ENCODE measurements at places on chromosomes 7 and 10. TPM values are rescaled to one million over a fixed set of nuclear protein-coding genes. Genes with fewer than 3 reads are reported as not detected.

GRCh38 chr7:47375121-47375938 is 206.6 kb downstream of the TNS3 start:
- no peak overlapping the region for H3K4me3 ChIP-seq
- H3K4me1 ChIP-seq = peaks cover 88% of the 10 kb centered on the region
- no peaks in the 10 kb centered on the region for H3K27me3 ChIP-seq

DNA sequence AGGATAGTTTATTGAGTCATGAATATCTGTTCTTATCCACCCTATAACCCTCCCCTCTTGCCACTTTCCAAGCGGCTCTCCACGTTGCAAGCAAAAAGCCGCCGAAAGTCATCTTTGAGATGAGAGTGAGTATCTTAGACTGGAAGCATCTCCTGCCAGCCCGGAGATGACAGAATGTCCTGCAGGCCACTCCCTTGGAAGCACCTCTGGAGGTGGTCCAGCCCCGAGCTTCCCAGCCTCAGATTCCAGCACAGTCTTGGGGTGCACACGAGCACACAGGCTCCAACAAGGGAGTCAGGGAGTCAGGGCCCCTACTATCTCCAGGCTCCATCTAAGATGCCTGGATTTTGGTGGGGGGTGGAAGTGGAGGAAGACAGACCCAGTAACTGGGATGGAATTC is 5.5 kb upstream of the ELN start:
- H3K4me1 ChIP-seq = peaks cover 41% of the 10 kb centered on the region
- no peak for DNase-seq
- H3K4me3 ChIP-seq = peak overlapping the region; percentile 17
- H3K27me3 ChIP-seq = peaks cover 55% of the 10 kb centered on the region
- H3K36me3 ChIP-seq = no peaks in the 10 kb centered on the region

GRCh38 chr7:26483843-26484242 is 192.2 kb downstream of the SNX10 start:
- no peak overlapping the region for H3K27ac ChIP-seq
- H3K4me1 ChIP-seq = no peaks in the 10 kb centered on the region
- H3K4me3 ChIP-seq = no peak overlapping the region
- H3K27me3 ChIP-seq = peaks cover 30% of the 10 kb centered on the region

GRCh38 chr7:34823650-34824258 is 165.7 kb downstream of the NPSR1 start:
- H3K4me3 ChIP-seq = no peak overlapping the region
- H3K27me3 ChIP-seq = no peaks in the 10 kb centered on the region
- DNase-seq = peak; percentile 15

GRCh38 chr7:132072165-132072564 is 504.1 kb downstream of the PLXNA4 start:
- no peak overlapping the region for H3K4me3 ChIP-seq
- H3K4me1 ChIP-seq = peaks cover 28% of the 10 kb centered on the region
- no peaks in the 10 kb centered on the region for H3K36me3 ChIP-seq
- DNase-seq = no peak
- no peak overlapping the region for H3K27ac ChIP-seq

The VSTM2A gene
- not detected for total RNA-seq

- H3K27me3 ChIP-seq = no peaks in the 10 kb centered on the region
- H3K4me3 ChIP-seq = no peak overlapping the region
- H3K36me3 ChIP-seq = peaks cover 52% of the 10 kb centered on the region
- no peak overlapping the region for H3K27ac ChIP-seq
These were observed 117.7 kb downstream of the ARHGAP21 start for GRCh38 chr10:24606021-24606420.

DNA sequence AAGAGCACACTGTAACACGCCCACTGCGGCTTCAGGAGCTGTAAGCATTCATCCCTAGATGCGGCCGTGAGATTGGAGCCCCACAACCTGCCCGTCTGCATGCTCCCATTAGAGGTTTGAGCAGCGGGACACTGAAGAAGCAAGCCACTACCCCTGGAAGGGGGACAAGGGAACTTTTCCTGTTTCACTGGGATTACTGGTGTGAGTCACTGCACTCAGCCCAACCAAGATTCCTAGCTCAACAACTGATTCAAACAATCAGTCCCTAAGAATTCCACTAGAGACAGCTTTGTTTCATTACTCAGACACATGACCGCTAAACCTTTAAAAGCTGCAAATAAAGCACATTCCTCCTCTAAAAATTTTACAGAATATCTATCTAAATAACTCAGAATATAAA is 69.8 kb downstream of the ORC5 start:
- no peak for DNase-seq
- no peak overlapping the region for H3K4me3 ChIP-seq
- peaks cover 26% of the 10 kb centered on the region for H3K36me3 ChIP-seq
- no peak overlapping the region for H3K27ac ChIP-seq
- H3K4me1 ChIP-seq = peaks cover 9% of the 10 kb centered on the region

DNA sequence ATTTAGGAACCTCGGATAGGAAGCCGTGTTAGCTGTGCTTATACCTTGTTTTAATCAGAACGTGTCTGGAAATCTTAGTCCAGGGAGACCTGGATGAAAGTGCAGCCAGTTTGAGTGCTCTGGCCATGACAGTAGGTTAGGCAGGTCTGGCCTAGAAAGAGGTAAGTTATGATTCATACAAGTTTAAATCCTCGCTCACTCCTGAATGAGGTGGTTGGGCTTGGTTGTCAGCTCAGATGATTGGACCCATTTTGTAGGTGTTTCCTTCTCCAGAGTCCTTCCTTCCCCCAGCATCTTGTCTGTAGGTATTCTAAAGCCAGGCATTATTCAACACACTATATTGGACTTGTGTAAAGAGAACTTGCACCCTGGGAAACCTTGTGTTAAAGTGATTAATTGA is 561.9 kb upstream of the GALNT17 start:
- H3K27me3 ChIP-seq = no peaks in the 10 kb centered on the region
- H3K36me3 ChIP-seq = no peaks in the 10 kb centered on the region
- no peak overlapping the region for H3K27ac ChIP-seq
- no peak for DNase-seq

The ZNF727 gene
- 3.1 TPM for total RNA-seq

DNA sequence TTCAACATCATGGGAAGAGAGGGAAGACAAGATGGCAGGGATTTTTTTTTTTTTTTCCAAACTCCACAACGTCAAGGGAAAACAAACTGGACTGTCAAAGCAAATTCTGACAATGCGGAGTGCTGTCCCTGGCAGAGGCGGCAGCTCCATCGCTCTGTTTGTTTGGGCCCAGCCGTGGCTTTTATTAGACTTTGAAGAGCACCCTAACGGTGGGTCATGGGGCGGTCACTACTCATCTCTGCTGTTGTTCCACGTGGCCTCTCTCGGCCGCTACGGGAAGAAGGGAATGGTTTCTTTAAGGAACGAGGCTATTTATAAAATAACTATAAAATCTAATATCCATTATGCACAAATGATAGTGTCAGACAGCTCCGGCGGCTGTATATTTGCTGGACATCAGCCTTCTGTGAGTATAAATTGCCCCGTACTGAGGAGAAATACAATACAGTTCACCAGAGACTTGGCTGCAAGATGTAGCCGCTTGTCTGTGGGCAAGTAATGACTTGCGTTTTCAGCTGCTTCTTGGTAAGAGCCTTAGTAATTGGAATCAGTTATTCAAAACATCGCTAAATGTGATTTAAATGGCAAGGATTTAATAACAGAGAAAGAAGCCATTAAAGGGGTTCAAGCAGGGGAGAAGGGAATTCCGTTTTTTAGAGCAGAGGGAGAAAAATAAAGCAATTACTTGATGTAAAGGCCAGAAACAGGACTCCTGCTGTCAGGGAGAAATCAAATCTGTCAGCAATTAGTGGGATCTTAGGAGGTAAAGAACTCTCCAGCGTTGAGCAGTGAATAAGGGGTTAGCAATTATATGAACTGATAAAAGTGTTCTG is 61.7 kb upstream of the RAB11FIP2 start:
- peaks cover 5% of the 10 kb centered on the region for H3K27me3 ChIP-seq
- H3K4me3 ChIP-seq = no peak overlapping the region
- H3K4me1 ChIP-seq = no peaks in the 10 kb centered on the region
- no peak overlapping the region for H3K27ac ChIP-seq
- DNase-seq = no peak

- no peaks in the 10 kb centered on the region for H3K36me3 ChIP-seq
- no peaks in the 10 kb centered on the region for H3K27me3 ChIP-seq
- H3K27ac ChIP-seq = no peak overlapping the region
- no peak overlapping the region for H3K4me3 ChIP-seq
These were observed 92.0 kb upstream of the CELF2 start for GRCh38 chr10:10925667-10926066.

The CHN2 gene
- total RNA-seq = 36.1 TPM

DNA sequence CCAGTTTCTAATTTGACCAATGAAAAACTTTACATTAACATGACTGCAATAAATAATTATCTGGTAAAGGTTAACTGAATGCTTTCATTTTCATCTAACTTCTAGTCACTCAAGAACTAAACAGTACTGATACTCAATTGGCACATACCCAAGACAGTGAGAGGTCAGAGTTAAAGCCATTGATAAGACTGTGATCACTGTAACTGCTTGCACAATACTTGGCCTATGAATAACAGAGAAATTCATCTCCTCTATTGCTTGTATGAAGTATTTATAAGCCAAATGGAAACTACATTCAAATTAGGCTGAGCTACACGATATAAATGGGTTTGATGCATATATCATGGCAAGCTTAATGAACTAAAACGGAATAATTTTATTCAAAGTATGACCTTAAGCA is 43.0 kb downstream of the HERC4 start:
- H3K27ac ChIP-seq = no peak overlapping the region
- DNase-seq = no peak
- peaks cover 49% of the 10 kb centered on the region for H3K36me3 ChIP-seq
- no peaks in the 10 kb centered on the region for H3K4me1 ChIP-seq
- no peaks in the 10 kb centered on the region for H3K27me3 ChIP-seq
- no peak overlapping the region for H3K4me3 ChIP-seq

The MCM7 gene
- 21.1 TPM for total RNA-seq

GRCh38 chr7:120944826-120945562 is 5.6 kb upstream of the ING3 start:
- H3K27ac ChIP-seq = no peak overlapping the region
- H3K27me3 ChIP-seq = no peaks in the 10 kb centered on the region
- peaks cover 9% of the 10 kb centered on the region for H3K4me1 ChIP-seq
- no peak for DNase-seq
- no peaks in the 10 kb centered on the region for H3K36me3 ChIP-seq
- no peak overlapping the region for H3K4me3 ChIP-seq

The ARL4A gene
- 11.5 TPM for total RNA-seq

The ATP5F1C gene
- 743 TPM for total RNA-seq

The CCL24 gene
- not detected for total RNA-seq

The FGL2 gene
- 10.6 TPM for total RNA-seq

- H3K36me3 ChIP-seq = no peaks in the 10 kb centered on the region
- no peaks in the 10 kb centered on the region for H3K27me3 ChIP-seq
These were observed 88.6 kb downstream of the RNF216 start for GRCh38 chr7:5692845-5693278.

- peaks cover 7% of the 10 kb centered on the region for H3K27me3 ChIP-seq
- peak within 1 kb of the TSS; percentile 72 for H3K4me3 ChIP-seq
- peak; percentile 42 for DNase-seq
- peaks cover 27% of the 10 kb centered on the region for H3K4me1 ChIP-seq
- H3K36me3 ChIP-seq = no peaks in the 10 kb centered on the region
These were observed at the start of gene THSD7A for GRCh38 chr7:11831736-11832495. Gene THSD7A (minus strand): TSS chr7:11832198. CDS start chr7:11831946, 252 bp downstream.

DNA sequence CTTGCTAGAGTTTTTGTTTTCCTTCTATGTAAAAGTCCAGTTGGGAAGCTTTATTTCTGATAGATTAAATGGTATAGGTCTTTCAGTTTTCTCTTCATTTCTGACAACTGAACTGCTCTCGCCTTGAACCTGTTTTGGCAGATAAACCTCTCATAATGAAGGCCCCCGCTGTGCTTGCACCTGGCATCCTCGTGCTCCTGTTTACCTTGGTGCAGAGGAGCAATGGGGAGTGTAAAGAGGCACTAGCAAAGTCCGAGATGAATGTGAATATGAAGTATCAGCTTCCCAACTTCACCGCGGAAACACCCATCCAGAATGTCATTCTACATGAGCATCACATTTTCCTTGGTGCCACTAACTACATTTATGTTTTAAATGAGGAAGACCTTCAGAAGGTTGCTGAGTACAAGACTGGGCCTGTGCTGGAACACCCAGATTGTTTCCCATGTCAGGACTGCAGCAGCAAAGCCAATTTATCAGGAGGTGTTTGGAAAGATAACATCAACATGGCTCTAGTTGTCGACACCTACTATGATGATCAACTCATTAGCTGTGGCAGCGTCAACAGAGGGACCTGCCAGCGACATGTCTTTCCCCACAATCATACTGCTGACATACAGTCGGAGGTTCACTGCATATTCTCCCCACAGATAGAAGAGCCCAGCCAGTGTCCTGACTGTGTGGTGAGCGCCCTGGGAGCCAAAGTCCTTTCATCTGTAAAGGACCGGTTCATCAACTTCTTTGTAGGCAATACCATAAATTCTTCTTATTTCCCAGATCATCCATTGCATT is 27.1 kb downstream of the MET start:
- no peaks in the 10 kb centered on the region for H3K36me3 ChIP-seq
- no peak overlapping the region for H3K4me3 ChIP-seq
- H3K27ac ChIP-seq = no peak overlapping the region
- no peaks in the 10 kb centered on the region for H3K27me3 ChIP-seq
- H3K4me1 ChIP-seq = peaks cover 28% of the 10 kb centered on the region
- DNase-seq = no peak

The JCAD gene
- total RNA-seq = 23.5 TPM

GRCh38 chr10:61606959-61607907 is 55.5 kb upstream of the CABCOCO1 start:
- H3K36me3 ChIP-seq = no peaks in the 10 kb centered on the region
- H3K4me3 ChIP-seq = no peak overlapping the region
- no peaks in the 10 kb centered on the region for H3K4me1 ChIP-seq
- H3K27me3 ChIP-seq = no peaks in the 10 kb centered on the region
- H3K27ac ChIP-seq = no peak overlapping the region
- no peak for DNase-seq

The PCLO gene
- 4.2 TPM for total RNA-seq

DNA sequence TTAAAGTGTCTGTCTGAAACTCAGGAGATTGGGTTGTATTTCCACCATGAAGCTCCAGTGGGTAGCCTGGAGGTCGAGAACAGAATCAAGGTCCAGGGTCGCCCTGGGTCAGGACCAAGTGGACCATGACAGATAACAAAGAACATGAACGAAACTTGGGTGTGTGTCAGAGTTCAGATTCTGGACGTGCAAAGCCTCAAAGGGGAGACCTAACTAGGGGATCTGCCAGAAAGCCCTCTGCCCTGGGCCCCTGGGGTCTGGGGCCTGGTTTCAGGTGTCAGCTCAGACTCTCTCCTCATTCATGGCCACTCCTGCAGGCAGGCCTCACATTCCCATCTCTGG is 1.6 kb downstream of the RASSF4 start:
- H3K27ac ChIP-seq = peak overlapping the region; percentile 96
- H3K36me3 ChIP-seq = peaks cover 6% of the 10 kb centered on the region
- no peaks in the 10 kb centered on the region for H3K27me3 ChIP-seq
- H3K4me1 ChIP-seq = peaks cover 96% of the 10 kb centered on the region

Measured in left ventricle myocardium inferior (tissue), 1 donor.